ENCODE measurements at places on chromosomes 16 and 17.

- no peak for DNase-seq
These were observed 2.8 kb downstream of the CCL4 start for GRCh38 chr17:36106493-36106835.

- DNase-seq, result no peak
These were observed 834.4 kb downstream of the KCNJ2 start for GRCh38 chr17:71003736-71004135.

- DNase-seq, result no peak
These were observed 65.7 kb downstream of the PARN start for GRCh38 chr16:14564323-14564722.

GRCh38 chr17:76433693-76434092 is 19.3 kb downstream of the UBE2O start:
- no peak for DNase-seq

- DNase-seq, result no peak
These were observed 22.9 kb upstream of the GSG1L start for GRCh38 chr16:28086186-28087139.

- DNase-seq, result no peak
These were observed 18.5 kb upstream of the CDH15 start for GRCh38 chr16:89152831-89153700.

- DNase-seq, result peak; percentile 86
These were observed 40.9 kb downstream of the TMEM235 start for GRCh38 chr17:78272181-78272913.

DNA sequence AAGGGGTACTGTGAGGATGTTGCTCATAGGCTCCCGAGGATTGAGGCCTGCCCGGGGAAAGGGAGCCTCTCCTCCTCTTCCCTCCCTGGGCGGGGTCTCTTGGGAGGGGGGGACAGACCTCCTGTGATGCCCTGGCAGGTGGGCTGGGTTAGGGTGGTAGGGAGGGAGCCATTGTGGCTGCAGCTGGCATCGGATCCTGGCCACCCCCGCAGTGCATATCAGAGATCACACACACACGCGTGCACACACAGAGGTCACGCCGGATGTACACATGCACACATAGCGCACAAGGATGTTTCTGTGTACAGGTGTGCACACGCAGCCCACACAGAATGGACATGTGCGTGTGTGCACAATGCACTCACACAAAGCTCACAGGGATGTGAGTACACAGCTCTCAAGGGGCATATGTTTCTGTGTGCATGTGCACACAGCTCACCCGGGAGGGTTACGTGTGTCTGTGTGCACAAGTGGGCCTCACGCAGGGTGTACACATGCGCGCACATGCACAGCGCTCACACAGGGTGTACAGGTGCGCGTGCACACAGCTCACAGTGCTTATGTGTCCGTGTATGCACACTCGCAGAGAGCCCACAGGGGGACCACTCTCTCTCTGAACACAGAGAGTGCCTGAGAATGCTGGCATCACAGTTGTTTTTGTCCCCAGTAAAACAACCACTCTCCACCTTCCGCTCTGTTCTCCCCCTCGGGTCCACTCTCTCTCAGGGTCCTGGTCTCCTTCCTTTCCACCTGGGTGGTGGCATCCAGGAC is 2.4 kb downstream of the GJD3 start:
- no peak for DNase-seq

GRCh38 chr16:19843371-19843770 is 41.3 kb downstream of the GPRC5B start:
- no peak for DNase-seq

DNA sequence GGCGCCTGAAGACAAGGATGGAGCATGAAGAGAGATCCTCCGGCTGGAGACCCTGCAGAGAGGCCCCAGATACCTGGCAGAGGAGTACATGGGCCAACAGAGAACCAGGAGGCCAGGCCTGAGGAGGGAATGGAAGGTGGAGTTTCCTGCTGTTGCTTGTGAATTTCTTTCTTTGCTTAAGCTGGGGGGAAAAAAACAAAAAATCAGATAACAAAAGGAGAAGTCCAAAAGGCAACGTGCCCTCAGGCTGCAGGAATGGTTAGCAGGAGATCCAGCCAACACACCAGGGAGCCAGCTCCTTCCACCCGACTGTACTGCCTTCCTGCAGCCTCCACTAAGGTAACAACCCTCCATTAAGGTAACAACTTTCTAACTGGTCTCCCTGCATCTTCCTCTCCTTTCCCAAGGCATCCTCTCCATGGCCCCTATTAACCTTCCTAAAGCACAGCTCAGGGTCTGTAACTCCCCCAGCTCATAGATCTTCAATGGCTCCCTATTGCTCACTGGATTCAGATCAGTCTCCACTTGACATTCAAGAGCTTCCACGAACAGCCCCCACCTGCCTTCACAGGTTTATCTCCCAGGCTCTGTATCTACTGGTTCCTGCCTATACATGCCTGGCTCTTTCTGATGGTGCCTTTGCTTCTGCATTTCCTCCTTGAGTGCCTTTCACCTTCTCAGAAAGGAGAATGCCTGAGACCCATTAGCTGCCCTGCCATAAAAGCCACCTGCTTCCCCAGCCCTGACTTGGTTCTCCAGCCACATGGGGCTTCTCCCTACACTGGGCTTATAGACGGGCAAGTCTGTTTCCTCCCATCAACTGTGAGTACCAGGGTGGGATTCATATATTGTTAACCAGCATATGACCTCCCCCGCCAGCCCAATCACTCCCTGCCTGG is 725 bp upstream of the ARL5C start:
- DNase-seq, result no peak

DNA sequence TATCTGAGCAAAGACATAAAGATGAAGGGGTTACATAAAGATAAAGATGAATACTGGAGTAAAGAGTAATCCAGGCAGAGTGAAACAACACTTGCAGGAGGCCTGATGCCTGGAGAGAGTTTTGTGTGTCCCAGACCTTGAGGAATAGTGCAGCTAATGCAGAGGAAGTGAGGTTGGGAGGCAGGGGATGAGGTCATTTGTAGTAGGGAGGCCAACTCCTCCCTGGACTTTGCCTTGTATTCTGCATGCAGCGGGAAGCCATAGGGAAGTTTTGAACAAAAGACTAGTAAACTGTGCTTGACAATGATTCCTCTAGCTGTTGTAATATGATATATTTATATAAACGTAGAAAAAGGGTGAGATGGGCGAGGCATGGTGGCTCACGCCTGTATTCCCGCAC is 356.6 kb downstream of the KCNJ2 start:
- DNase-seq, result no peak

- DNase-seq, result no peak
These were observed 35.4 kb downstream of the SYT17 start for GRCh38 chr16:19203374-19203966.

DNA sequence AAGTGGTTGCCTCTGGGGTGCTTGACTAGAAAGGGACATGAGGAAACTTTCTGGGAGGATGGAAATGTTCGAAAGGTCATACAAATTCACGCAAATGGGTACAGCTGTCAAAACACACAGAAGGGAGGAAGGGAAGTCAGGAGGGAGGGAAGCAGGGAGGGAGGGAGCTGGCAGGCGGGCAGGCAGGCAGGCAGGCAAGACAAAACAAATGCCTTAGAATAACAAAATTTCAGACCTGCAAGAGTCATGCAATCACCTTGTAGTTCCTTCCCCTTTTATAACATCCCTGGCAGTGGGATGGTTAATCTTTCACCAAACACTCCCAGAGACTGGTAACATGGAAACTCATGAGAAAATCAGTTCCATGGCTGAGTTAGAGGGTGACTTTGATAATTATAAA is 189.2 kb downstream of the STX8 start:
- no peak for DNase-seq

DNA sequence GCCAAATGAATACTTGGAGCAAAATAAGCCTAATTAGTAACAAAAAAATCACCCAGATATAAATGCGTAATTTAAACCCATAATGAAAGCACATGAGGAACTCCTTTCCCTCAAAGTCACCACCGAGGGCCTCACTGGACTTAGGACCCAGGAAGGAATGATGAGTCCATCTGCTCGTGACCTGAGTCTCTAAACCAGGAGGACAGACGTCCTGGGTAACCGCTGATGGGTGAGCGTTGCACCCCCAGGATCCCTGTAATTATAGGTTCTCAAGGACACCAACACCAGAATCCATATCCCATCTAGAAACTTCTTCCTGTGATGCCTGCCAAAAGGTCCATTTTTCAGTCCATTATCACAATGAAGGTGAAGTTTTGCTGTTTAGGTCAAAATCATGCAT is 121.4 kb downstream of the ZNF778 start:
- no peak for DNase-seq

- DNase-seq, result no peak
These were observed 6.9 kb downstream of the HNF1B start for GRCh38 chr17:37737971-37738370.

GRCh38 chr17:49191917-49192741 is 18.2 kb downstream of the GNGT2 start:
- peak; percentile 98 for DNase-seq

GRCh38 chr17:15513856-15514459 is 46.5 kb upstream of the CDRT4 start:
- no peak for DNase-seq
